Left colon (tissue), 2 donors: ENCODE measurements at places on chromosomes 4 and X. TPM values are rescaled to one million over a fixed set of nuclear protein-coding genes. Genes with fewer than 3 reads are reported as not detected.

- DNase-seq, result no peak
Observed at GRCh38 chr4:124184792-124185191, 527.7 kb downstream of the ANKRD50 start.

DNA sequence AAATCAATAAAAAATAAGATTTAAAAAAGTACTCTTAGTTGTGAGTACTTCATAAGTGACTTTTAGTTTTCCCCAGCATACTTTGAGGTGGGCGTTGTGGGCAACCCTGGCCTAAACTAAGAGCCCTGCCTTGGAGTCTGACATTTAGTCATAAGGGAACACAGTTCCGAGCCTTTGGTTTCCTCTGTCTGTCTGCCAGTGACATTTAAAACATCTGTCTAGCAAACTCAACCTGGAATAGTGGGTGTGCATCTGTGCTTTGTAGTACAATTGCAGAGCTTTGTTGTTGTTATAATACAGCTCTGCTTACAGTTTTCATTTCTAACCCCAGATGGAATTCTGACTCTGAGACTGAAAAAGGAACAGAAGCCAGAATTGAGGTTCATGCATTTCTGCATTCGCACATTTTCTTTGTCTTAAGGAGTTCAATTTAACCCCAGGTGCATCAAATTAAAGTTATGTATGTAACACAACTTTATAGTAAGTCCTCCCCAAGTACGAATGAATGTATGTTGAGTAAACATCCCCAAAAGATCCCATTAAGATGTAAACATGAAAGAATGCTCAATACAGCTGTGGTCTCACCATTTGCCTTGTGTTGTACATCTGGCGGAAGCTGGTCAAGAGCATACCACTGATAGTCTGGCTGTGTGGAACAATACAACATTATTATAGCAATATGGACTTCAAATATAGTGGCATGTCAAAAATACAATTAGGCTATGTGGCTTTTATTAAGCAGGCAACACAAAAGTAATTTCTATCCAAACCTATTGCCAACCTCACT, 25.9 kb downstream of the TNIP3 start:
- DNase-seq, result no peak

DNA sequence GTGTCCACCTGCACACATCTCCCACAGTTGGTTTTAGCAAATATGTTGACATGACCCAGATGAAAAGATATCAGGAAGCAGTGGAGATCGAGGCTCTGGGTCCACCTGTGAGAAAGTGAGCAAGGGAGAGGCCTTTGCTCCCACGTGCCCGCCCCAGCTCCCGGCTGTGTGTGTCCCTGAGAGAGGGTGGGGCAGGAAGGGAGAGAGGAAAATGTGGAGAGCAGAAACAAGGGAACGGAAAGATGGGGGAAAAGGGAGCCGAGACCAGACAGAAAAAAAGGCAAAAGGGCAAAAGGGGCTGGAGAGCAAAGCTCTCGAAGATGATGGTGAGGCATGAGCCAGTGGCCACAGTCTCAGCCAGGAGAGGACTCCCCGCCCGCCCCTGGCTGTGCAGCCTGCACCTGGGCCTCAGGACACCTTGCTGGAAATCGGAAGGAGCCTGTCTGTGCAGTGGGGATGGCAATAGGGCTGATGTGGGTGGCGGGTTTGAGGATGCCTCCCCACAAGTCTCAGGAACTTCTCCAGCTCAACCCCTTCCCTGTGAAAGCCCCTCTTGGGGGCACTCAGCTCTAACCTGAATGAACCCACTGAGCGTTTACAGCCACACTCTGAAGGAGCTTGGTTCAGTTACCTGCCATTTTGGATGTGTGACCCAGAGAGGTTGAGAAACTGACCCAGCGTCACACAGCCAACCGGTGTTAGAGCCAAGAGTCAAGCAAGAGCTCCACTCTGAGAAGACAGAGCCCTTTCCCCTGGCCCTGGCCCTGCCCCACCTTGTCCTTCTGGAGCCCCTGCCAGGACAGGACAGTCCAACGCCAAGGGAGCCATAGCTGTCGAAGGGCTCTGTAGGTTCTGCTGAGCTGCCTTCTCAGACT, 20.3 kb upstream of the MSX1 start:
- DNase-seq, result no peak

DNA sequence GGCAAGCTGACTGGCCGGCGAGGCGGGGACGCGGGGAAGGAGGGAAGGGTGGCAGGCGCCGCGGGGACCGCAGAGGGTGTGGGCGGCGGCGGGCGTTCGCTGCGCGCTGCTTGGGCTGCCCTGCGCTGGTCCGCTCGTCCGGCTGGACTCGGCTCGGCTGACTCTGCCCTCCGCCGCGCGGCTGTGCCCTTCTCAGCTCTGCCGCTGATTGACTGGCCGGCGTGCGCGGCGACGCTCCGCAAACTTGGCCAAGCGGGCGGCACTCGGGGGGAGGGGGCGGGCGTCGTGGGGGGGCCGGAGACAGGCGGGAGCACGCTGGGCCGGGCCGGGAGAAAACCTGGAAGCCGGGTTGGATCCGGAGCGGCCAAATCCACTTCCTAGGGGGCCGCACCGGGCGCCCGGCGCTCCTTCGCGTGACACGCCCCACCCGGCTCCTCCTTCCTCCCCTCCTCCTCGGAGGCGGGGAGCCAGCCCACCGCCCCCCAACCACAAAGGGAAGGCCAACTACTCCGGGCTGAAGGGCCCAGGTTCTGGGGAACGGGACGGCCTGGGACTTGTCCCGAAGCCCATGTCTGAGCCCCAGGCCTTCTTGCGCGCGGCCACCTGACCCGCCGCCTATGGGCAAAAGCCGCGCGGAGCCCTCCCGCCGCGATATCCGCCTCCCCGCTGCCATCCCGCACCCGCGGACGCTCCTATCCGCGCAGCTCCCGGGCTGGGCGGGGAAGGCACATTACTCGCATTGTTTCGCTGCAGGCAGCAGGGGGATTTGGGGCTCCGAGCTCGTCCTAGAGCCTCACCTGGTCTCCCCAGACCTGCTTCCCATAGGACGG, at the start of gene GPC4:
TSS of gene GPC4 (minus strand) at position 214 of the 830 bp plus-strand sequence. CDS start 524 bp downstream, outside the sequence.
- DNase-seq, result peak; percentile 80

Gene TMPRSS11A
- total RNA-seq, result not detected

Gene PNMA6A
- not detected for total RNA-seq

Gene TMEM255A
- total RNA-seq, result 0.67 TPM

DNA sequence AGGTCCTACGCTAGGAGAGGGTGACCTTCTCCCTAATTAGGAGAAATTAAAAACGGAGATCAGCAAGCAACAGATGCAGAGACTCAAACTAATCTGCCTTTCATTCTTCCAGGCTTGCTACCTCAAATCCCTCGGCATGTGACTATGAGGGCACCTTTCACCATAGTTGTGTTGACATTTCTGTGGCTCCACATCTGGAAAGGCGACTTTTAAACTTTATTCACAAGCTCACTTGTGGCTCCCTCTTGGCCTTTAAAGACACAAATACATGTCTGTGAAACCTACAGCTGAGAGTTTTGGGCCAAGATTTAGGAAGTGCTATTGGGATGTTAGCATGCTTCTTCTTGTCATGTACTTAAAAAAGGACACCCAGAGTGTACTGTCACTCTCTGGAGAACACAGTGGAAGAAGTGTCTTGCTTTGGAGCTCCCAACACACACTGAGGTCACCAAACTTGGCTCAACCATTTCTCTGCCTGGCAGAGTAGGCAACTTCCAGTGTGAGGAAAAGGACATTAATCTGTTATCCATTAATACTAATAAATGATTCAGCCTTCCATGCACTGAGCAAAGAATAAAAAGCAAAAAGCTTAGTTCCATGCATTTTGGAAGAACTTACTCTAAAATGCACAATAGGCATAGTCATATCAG, 60.1 kb downstream of the LDB2 start:
- DNase-seq, result no peak

- DNase-seq, result no peak
Observed at GRCh38 chrX:51406688-51407519, 74.3 kb downstream of the NUDT10 start.

Gene TNIP3
- total RNA-seq, result 0.67 TPM

DNA sequence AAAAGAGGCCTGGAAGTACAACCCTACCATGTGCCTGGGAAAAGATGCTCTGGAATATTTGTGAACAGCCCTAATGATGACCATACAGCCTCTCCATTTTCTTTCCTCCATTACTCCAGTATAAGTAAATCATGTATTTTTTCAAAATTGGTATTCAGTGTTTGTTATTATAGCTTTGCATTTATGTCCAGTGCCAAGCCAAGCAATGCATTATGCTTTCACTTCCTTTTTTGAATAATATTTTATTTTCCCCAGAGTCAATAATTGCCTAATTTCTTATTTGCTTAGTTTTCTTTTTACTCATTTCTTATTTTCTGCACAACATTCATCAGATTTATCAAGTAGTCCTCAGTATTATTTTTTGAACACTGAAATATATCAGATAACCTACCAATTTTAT, 49.3 kb upstream of the EOLA2 start:
- DNase-seq, result no peak

Gene ZMAT1
- 1.5 TPM for total RNA-seq

- DNase-seq, result peak; percentile 75
Observed at GRCh38 chrX:12984603-12985319, 9.9 kb downstream of the TMSB4X start.

GRCh38 chr4:5784960-5785611, 74.1 kb downstream of the EVC start:
- DNase-seq, result no peak

- DNase-seq, result no peak
Observed at GRCh38 chr4:81215931-81216330, 909 bp upstream of the PRKG2 start.

Gene FGFBP2
- 0.75 TPM for total RNA-seq

DNA sequence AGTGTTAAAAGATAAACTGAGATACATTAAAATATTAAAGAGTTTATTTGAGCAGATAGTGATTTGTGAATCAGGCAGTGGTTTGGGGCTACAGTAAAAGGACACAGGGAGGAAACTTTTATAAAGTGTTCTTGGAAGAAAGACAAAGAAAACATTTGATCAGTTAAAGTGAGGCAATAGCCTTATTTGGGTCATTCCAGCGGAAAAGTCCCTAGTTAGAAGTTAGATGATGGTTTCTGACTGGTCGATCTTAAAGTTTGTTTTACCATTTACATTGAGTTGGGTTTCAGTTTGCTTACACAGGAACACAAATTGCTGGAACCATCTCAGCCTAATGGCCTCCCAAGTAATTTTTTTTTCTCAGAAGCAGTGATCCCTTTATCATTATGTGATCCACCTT, 69.7 kb downstream of the PPP1R2C start:
- no peak for DNase-seq

- no peak for DNase-seq
Observed at GRCh38 chr4:84803720-84804119, 162.8 kb downstream of the WDFY3 start.

GRCh38 chrX:68846536-68846935, 17.7 kb downstream of the EFNB1 start:
- DNase-seq, result no peak

- DNase-seq, result no peak
Observed at GRCh38 chr4:67929426-67929825, 33.9 kb downstream of the TMPRSS11A start.

- no peak for DNase-seq
Observed at GRCh38 chr4:14095831-14096230, 468.3 kb upstream of the BOD1L1 start.

DNA sequence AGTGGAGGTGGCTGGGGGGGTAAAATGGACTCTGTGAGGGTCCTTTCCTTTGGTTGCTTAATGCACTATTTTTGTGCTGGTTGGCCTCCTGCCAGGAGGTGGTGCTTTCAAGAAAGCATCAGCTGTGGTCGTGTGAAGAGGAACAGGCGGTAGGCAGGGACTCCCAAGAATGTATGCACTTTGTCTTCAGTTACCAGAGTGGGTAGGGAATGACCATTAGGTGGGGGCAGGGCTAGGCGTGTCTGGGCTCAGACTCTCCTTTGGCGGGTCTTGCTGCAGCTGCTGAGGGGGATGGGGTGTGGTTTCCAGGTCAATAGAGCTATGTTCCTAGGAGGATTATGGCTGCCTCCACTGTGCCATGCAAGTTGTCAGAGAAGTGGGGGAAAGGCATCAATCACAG, 509.0 kb downstream of the PCDH19 start:
- DNase-seq, result no peak

GRCh38 chrX:55187281-55187680, 32.9 kb upstream of the PAGE5 start:
- no peak for DNase-seq

GRCh38 chr4:98722000-98722399, 63.6 kb upstream of the TSPAN5 start:
- DNase-seq, result no peak

DNA sequence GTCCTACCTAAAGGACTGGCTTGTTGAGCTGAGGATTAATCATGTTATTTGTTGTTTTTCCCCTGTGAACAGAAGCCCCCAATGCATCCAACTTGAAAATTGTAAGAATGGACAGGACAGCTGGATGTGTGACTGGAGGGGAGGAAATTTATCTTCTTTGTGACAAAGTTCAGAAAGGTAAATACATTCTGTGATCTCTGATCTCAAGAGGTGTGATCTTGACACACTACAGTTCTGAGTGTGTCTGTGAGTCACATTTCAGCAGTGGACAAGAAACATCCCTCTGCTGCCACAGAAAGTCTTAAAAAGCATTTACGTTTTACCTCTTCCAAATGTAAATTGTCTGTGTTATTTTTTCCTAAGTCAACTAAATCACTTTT, 79.3 kb downstream of the NFKB1 start:
- DNase-seq, result no peak

GRCh38 chrX:95383778-95384177, 1300.9 kb upstream of the DIAPH2 start:
- no peak for DNase-seq

Gene SAGE1
- not detected for total RNA-seq

- no peak for DNase-seq
Observed at GRCh38 chr4:89538886-89539285, 231.3 kb upstream of the GPRIN3 start.

Gene SLC9B2
- total RNA-seq, result 3.1 TPM

GRCh38 chr4:2469192-2469984, 482 bp downstream of the RNF4 start:
- DNase-seq, result peak; percentile 62

DNA sequence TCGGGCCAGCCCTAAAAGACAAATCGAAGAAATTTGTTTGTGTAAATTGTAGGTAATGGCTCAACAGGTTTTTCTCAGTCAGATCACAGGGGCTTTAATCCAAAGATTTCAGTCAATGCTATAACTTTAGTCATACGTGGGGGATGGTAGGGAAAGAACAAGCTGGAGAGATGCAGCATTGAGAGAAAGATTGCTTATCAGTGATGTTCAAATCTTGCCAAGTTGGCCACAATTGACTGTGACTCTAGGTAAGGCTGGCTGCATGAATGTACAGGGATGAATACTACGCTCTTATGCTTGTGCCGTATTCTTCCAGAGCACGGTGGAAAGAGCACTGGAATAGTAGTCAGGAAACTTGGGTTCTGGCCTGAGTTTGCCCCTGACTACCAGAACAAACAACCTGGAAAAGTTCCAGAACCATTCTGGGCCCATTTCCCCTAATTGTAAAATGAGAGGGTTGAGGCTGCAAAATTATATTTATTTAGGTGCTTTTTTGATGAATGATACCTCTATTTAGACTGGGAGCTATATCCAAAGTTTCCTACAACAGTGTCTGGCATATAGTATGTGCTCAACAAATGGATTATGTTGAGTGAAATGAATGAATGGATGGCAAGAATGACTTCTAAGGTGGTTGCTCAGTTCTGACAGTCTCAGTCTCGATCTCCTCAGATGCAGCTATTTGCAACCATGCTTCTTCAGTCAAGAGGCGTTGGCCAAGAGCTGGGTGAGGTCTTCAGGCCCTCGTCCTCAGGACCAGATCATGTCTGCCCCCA, 44.4 kb downstream of the TSC22D3 start:
- no peak for DNase-seq
